ENCODE measurements at places on chromosomes 12 and 14. TPM values are rescaled to one million over a fixed set of nuclear protein-coding genes. Genes with fewer than 3 reads are reported as not detected.

PRR4 gene
- polyA plus RNA-seq, result 22.1 TPM

INTS13 gene
- 27.9 TPM for polyA plus RNA-seq

TSPAN19 gene
- 5.3 TPM for polyA plus RNA-seq

PYGL gene
- 14.0 TPM for polyA plus RNA-seq

FAM90A1 gene
- not detected for polyA plus RNA-seq

PPM1H gene
- polyA plus RNA-seq, result 18.0 TPM

SMOC1 gene
- polyA plus RNA-seq, result 0.23 TPM

KCNC2 gene
- polyA plus RNA-seq, result not detected

ALDH1L2 gene
- 7.7 TPM for polyA plus RNA-seq

TMEM119 gene
- not detected for polyA plus RNA-seq

FOXN4 gene
- 0.40 TPM for polyA plus RNA-seq

MYL2 gene
- not detected for polyA plus RNA-seq

CS gene
- 117 TPM for polyA plus RNA-seq
